CD8-positive, alpha-beta T cell (primary cell): ENCODE measurements at places on chromosomes 3 and 15.

GRCh38 chr3:136330900-136331299 is 80.8 kb downstream of the PCCB start:
- no peak for DNase-seq

DNA sequence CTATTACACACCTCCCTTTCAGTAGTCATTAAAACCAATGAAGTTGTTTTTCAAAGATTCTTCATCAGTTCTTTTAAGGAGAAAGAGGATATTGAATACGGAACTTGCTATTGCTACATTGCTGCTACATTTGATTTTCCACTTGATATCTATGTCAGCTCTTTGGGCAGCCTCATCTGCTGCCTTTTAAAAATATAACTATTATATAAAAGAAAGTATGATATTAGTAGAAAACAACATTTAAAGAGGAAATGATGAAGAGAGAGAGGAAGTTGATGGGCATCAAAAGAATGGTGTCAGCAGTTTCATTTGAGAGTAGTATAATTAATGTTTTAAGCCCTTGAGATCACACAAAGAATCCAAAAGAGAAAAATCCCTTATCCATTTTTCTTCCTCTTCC is 171.4 kb downstream of the NFKBIZ start:
- DNase-seq: no peak

GRCh38 chr3:155012584-155012983 is 67.5 kb upstream of the MME start:
- no peak for DNase-seq

GRCh38 chr3:99901200-99901926 is 83.7 kb downstream of the CMSS1 start:
- DNase-seq: no peak

DNA sequence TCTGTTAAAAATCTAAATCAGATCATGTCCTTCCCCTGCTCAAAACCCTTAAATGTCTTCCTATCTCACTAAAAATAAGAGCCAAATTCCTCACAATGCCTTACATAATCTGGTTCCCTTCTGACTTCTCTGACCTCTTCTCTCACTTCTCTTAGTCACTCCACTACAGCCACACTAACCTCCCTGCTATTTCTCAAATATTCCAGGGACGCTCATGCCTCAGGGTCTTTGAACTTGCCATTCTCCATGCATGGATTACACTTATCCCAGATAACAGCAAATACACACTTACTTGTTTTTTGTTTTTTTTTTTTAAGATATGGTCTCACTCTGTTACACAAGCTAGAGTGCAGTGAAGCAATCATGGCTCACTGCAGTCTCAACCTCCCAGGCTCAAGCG is 8.5 kb downstream of the TP53BP1 start:
- no peak for DNase-seq

DNA sequence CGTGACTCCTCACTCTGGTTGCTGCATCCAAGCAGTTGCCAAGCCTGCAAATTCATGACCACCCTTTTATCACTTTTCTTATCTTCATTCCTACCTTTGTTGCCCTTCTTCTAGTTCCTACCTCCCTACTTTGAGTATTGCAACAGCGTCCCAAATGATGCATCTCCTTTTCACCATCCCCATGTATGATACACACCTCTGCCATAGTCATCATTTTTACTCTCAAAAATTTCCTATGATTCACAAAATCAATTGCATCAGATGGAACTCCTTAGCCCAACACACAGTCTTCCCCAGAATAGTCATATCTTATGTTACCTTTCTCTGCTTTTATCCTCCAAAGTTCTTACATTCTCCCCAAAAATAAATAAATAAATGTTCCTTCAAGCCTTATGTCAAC is 262.6 kb downstream of the TBL1XR1 start:
- no peak for DNase-seq

- DNase-seq: no peak
Observed at GRCh38 chr3:28835751-28836150, 445.1 kb upstream of the RBMS3 start.

GRCh38 chr15:72445426-72445825 is 28.7 kb upstream of the ARIH1 start:
- DNase-seq: no peak

DNA sequence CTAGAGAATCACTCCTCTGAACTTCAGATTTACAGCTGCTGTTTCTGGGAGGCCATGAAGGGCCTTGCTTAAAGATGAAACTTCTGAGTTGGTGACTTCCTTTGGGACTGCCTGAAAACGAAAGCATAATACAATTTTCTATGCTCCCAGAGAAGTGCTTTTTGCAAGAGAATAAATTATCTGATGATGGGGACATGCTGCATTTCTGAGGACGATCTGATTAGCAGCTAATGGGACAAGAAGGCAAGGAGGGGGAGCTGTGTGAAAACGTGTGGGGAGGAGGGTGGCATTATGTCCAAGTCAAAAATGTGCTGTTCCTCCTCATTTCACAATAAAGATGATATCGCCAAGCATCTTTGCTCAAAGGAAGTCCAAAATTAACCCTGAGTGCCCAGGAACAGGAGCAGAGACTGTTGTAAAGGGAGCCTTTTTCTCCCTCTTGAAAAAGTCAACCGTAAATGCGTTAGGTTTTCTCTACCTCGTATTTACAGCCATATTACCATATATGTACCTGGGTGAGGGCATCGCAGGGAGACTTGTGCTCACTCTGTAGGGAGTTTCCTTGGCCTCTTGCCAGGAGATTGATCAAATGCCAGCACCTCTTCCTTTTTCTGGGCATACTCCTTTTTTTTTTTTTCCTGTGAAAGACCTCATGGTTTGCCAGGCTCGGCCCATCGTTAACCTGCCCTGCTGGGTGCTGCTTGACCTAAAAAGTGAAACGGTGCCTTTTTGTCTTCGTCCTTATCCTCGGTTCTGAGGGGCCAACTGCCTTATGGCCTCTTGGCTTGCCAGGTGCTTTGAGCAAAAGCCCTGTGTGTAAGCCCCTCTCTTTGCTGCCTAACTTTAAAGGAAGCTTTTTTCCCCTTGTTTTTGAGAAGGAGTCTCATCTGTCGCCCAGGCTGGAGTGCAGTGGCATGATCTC is 11.5 kb downstream of the ITPR1 start:
- peak; percentile 56 for DNase-seq

DNA sequence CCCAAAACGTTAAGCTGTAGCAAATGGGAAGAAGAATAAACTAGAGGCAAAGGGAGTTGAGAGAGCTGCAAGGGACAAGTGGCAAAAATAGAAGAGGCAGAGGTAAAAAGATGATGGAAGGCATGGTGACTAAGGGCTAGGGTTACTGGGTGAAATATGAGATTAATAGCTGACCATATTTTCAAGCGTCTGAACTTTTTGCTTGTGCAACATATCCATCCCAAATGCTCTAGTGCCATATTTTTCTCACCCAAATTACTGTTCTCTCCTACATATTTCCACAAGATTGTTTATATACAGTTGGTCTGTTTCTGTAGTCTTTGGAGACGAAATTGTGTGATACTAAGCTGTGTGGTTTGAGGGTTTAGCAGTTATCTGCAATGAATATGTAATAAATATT is 145.5 kb downstream of the GMNC start:
- DNase-seq: no peak

- no peak for DNase-seq
Observed at GRCh38 chr15:45064386-45064785, 41.4 kb downstream of the SORD start.

DNA sequence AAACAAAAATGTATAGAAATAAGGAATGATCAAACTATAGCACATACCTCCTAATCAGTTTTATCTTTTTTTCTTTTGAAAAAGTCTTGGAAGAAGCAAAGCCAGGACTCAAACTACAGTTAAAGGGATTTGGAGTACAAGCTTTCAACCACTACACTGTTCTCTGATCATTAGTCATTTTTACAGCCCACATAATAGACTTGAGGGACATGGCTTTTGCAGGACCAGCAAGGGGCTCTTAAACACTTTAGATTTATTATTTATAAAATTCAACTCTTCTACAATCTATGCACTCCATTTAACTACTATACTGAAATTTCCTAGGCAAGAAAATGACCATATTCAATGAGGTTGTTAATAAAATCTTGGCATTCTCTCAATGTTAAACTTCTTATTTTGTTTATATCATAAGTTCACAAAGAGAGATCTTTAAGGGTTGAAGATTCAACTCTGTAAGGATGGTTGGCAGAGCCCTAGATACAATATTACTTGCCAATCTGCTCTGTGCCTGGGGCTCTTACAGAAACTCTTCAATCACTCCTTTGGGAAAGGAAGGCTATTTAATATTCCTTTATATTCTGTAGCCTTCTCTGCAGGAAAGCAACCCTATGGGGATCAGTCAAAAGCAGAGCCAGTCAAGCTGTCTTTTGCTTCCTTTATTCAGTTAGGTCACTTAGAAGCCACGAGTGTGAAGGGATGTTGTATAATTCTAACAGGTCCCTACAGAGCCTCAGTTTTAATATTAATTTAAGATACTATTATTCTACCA is 557.7 kb upstream of the SGO1 start:
- no peak for DNase-seq

DNA sequence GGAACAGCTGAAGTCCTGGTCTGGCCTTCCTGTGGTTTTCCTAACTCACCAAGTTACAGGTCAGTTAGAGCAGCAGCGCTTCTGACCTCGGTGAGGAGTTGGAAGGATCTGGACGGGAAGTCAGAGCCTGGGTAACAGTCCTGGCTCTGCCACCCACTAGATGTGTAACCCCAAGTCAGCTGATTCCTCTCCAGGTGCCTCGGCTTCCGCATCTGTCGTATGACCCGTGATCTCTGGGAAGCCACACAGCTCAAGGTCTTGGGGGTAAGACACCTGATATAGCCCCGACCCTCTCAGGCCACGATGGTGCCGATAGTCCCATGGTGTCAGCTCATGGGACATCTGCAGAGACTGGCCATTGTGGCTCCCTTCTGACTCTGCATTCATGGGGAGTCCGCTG is 8.3 kb upstream of the PIGZ start:
- no peak for DNase-seq

DNA sequence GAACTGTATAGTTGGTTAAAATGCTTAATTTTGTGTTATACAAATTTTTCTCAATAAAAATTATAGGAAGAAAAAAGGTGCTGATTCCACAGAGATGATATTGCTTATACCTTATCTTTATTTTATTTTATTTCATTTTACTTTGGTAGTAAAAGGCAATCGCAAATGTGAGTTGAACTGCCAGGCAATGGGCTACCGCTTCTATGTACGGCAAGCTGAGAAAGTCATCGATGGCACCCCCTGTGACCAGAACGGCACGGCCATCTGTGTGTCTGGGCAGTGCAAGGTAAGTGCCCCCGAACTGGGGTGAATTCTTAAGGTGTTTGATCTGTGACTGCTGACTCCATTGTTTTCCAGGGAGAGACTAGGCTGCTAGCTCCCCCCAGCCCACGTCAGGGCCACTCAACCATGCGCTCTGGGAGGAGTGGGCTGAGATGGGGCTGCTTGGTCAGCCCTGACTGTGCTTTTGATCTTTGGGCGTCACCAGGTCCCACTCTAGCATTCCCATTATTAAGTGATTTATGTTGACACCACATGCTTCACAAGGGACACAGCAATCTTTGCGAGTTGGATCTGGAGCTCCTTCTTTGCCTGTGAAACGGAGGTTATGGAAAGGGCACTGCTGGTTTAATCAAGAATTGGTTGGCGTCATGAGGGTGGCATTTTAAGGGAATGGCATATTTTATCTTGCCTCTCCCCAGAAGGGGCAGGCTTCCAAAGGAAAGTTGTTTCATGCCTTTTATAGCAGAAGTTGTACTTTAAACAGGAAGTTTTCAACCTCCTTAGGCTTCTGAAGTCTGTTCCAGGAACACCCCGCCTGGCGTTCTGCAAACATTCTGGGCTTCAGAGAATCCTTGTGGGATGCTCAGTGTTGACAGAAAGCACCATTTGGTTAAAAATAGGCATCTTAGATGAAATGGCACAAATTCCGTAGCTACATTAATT is 296.5 kb downstream of the THSD4 start:
- DNase-seq: no peak

- DNase-seq: no peak
Observed at GRCh38 chr15:37109872-37110572, 9.7 kb upstream of the MEIS2 start.

DNA sequence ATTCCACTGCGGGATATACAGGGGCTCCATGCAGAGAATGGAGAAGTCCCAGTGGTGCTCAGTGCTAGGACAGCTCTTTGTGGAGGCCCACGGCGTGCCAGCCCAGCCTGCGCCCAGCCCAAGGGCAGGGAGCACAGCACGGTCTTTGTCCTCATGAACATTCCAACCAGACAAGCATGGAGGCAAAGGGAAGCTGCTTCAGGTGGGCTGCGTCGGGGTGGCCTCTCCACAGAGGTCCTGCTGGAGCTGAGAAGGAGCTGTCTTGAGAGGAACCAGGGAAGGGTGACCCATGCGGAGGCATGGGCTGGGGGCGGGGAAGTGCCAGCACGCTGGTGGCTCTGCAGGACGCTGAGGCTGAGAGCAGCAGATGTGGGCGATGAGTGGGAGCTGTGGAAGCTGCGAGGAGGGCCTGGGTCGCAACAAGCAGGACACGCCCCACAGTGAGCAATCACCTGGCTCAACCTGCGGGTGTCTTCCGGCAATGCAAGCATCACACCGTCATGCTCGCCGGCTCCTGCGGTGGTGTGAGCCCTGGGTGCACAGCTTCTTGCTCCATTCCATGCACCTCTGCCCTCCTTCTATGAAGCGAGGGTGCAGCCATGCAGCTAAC is 14.0 kb upstream of the KLF15 start:
- DNase-seq: no peak

DNA sequence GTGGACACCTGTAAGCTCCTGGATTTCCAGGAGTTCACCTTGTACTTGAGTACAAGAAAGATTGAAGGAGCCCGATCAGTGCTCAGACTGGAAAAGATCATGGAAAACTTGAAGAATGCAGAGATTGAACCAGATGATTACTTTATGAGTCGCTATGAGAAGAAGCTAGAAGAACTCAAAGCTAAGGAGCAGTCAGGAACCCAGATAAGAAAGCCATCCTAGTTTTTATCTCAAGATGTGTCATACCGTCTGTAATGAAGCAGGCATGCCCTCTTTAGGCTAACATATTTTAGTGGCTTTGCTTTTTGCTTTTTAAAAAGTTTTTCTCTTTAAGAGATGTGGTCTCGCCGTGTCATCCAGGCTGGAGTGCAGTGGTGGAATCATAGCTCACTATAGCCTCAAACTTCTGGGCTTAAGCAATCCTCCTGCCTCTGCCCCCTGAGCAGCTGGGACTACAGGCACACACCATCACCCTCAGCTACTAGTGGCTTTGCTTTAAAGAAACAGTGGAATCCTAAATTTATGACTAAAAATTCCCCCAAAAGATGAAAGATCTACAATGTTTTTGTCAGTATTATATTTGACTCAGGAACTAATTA is 28.1 kb downstream of the EXOG start:
- DNase-seq: no peak

- DNase-seq: no peak
Observed at GRCh38 chr15:57432141-57432741, 55.9 kb downstream of the CGNL1 start.

GRCh38 chr3:142912402-142913172 is 23.7 kb upstream of the PCOLCE2 start:
- no peak for DNase-seq

GRCh38 chr3:59690886-59691285 is 641.1 kb upstream of the CFAP20DC start:
- DNase-seq: no peak
